Stimulated activated CD8-positive, alpha-beta memory T cell treated with anti-CD3 and anti-CD28 coated beads, Interleukin-4, amount 100 ng/mL, for 24 hours (primary cell): ENCODE measurements at places on chromosomes 2 and 18.

GRCh38 chr2:18860179-18860578 is 270.8 kb upstream of the NT5C1B start:
- DNase-seq, result no peak

DNA sequence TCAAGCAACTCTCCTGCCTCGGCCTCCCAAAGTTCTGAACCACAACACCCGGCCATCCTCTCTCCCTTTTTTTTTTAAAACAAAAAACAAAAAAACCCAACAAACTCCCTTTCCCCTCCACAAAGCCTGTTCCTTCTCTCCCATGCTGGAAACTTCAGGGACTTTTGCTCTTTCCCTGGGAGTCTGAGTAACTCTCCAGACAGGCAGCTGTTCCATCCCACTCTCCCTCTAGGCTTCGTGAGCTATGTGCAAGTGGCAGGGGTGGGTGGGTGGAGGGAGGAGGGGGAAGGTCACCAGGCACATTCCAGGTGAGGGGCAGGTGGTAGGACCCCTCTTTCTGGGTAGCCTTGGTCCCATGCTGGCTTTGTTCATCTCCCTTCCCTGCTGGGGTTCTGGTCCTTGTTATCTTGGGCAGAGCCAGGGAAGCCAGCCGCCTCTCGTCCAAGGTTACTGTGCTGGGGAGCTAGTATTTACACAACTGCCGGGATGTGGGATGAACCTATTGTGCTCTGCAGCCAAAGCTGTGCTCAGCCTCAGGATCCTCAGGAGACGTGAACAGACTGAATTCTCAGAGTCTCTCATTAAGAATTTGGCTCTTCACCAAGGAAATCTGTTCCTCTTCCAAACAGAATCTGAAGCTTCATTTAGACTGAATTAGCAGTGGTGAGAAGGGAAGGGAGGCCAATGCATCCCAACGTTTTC is 106.9 kb downstream of the LIPG start:
- no peak for DNase-seq

- no peak for DNase-seq
These were observed 72.1 kb upstream of the MYL1 start for GRCh38 chr2:210387074-210387473.

GRCh38 chr2:1601471-1602277 is 142.6 kb downstream of the PXDN start:
- DNase-seq, result no peak

DNA sequence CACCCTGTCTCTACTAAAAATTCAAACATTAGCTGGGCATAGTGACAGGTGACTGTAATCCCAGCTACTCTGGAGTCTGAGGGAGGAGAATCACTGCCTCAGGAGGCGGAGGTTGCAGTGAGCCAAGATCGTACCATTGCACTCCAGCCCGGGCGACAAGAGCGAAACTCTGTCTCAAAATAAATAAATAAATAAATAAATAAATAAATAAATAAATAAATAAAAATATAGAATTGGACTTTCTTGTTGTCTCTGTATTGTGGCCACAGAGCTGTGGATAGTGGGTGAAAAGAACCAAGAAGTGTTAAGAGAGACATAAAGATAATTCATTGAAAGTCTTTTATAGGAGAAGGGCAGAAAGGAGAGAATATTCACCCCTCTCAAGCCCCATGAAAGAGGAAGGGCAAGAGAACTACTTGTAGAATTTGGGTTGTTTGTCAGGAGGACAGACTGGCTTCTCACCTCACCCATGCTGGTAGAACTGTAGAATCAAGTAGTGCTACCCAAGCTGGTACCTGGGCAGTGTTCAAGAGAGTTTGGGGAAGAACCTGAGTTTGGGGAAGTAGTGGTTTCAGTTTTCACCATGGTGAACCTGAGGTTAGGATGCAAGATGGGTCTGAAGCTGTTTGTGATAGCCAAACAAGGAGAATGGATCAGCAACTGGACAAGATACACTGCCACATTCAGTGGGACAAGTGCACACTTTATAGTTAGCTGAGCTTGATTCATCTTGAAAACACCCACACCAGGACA is 256.5 kb downstream of the CD226 start:
- no peak for DNase-seq

GRCh38 chr2:275466-275865 is 10.7 kb downstream of the ACP1 start:
- no peak for DNase-seq

DNA sequence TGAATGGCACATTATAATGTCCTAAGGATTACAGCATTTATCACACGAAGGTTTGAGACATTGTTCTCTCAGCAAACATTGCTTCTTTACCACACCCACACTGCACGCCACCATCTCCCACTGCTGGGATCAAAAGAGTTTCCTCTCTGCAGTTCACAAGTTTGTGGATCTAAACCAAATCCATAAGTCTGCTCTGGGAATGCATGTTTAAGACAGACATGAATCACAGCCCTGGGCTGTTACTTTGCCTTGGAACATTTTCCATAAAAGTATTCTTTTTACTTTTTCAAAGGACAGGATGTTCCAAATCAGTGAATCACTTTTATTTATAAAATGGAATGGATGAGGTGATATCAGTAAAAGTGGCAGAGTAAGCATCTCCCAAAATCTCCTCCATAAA is 36.1 kb downstream of the STPG4 start:
- no peak for DNase-seq

GRCh38 chr18:78792736-78793135 is 186.9 kb upstream of the SALL3 start:
- DNase-seq, result no peak

DNA sequence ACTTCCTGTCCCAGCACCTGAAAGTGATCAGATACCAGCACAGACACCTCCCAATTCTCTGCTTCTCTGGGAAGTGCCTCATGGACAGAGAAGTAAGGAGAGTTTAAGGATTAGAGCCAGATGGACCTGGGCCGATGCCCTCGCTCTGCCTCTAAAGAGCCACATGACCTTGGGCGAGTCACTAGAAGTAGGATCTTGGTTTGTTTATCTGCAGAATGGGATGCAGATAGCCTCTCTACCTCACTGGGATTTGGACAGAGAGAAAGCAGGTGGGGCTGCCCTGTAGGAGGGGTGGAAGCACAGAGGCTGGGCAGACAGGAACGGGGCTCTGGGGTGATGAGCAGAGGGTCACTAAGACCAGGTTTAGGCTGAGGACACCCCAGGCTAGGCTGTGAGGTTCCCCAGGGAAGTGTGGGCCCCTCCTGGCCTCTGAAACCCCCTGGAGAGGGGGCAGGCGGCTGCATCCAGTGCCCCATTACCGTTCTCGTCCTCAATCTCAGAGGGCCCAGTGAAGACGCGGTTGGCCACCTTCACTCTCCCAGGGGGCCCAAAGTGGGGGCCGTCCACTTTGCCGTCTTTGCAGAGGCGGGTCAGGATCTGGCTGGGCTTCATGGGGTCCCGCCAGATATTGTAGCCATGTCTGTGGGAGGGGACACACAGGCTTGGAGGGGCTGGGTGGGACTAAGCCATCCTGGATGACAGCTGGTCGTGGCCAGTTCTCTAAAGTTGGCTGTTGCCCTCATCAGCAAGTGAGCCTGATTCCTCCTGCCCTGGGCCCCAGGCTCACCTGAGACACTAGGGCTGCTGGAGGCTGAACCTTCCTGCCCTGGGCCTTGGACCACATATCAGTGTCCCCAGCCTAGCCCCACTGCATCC is 13.3 kb downstream of the OTOF start:
- DNase-seq, result no peak

- DNase-seq, result no peak
These were observed 21.0 kb downstream of the PNPT1 start for GRCh38 chr2:55672630-55673029.

DNA sequence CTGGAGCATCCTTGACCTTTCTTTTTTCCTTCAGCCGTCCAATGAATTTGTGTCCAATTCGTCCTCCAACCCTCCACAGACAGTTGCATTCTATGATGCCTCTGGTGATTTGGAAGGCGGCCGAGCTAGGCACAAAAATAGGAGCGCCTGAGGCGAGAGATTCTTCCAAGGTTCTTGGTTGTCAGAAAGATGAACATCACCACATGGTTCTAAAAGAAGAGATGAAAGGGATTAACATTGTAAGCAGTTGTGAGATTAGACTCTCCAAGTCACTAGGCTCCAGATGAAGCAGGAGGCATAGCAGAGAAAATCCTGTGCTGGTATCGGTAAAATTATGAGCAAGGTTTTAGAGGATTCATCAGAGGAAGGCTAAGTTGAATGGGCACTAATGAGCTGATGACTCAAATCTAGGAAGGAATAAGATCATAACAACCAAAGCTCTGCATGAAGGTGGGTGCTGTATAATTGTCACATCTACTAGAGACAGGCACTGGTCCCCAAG is 75.4 kb upstream of the MAP4K3 start:
- DNase-seq, result no peak

- no peak for DNase-seq
These were observed 26.4 kb upstream of the COPS8 start for GRCh38 chr2:237059155-237059875.

GRCh38 chr2:147398301-147398700 is 446.5 kb upstream of the ACVR2A start:
- DNase-seq, result no peak

DNA sequence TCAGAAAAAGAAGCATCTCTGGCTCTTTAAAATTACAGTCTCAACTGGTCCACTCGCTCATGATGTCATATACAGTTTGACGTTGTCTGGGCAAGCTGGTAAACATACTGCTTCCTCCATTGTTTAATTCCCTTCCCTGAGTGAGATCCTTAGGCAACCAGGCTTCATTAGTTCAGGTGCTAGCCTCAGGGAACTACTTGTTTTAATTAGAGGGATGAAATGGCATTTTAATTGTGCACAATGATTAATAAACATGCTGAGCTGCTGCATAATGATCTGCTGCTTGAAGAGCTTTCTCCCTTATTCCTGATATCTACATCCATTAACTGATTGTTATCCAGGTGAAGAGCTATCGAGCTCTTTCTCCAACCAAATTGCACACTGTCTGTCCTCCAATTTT is 195.6 kb upstream of the ETAA1 start:
- no peak for DNase-seq

DNA sequence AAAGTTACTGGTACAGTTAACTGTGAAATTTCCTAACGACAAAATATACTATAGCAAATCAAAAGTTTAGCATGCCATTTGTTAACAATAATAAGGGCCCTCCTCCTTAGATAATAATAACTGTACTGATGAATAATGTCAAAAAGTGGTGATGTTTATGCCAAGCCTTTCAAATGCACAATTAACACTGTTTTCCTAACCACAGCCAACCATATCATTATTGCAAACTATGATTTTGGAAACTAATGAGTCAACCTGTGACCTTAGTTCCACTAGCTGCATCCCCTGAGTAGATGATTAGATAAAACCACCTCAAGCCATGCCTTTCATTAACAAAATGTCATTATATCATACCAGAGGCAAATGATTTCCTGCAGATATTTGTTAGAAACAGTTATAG is 25.1 kb upstream of the GPR75 start:
- DNase-seq, result no peak

- DNase-seq, result no peak
These were observed 38.9 kb upstream of the ATP6V1B1 start for GRCh38 chr2:70896765-70897202.

DNA sequence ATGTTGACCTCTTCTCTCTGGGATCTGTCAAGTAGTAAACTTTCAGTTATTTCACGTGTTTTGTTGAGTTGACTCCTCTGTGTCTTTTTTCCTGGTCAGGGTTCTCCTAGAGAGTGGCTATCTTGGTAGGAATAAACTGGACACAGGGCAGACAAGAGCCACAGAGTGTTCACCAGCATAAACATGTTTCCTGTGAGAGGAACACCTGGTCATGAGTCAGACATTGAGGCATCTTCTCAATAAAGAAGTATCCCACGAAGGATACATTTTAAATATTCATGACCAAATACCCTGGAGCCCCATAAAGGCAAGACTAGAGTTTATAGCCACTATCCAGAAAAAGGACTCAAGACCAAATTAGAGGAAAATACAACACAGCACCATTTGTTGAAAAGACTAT is 269.7 kb upstream of the ZNF521 start:
- no peak for DNase-seq

- no peak for DNase-seq
These were observed 1.3 kb downstream of the RAB10 start for GRCh38 chr2:26035090-26035743.

DNA sequence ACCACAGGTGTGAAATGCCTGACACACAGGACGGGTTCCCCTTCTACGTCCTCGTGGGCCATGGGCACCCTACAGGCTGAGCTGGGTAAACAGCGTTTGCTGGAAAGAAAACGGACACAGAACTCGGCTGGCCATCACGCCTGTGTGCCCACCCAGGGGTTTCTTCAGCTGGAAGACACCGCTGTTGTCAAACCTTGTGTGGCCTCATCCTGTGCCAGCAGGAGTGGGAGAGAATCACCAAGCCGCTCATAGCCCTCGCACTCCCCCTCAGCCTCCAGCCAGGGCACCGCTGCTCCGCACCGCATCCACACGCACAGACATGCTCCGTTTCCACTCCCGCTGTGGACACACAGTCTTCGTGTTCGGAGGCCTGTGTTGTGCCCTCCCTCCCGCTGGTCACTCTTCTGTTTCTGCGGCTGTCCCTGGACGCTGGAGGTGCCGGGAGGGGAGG is 161.4 kb downstream of the PXDN start:
- no peak for DNase-seq

DNA sequence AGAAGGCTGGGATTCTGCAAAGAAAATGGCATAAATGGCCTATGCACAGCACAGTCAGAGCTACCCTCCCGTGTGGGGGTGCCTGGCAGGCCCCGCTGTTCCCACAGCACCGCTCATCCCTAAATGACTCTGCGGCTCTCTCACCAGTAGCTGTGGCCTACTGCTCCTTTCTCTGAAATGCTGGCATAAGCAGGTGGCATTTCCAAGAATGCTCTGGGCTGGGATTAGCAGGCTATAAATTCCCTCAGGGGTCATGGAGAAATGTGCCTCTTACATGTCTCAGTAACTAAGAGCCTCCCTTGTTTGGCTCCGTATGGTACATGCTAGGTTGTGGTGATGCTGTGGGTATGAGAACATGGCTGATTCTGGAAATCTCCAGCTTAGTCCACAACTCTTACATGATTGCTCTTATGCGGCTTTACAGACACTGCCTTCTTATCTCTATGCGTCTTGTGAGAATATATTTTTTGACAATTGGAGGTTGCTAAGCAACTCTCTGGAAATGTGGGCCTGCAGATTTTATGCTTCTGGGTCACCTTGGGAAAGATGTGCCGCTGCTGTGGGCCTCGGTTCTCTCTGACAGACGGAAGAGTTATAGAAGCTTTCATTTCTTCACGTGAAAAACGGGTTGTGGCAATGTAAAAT is 80.3 kb upstream of the GATA6 start:
- DNase-seq, result no peak

- DNase-seq, result no peak
These were observed 238.3 kb downstream of the PRKCE start for GRCh38 chr2:45889620-45890370.

DNA sequence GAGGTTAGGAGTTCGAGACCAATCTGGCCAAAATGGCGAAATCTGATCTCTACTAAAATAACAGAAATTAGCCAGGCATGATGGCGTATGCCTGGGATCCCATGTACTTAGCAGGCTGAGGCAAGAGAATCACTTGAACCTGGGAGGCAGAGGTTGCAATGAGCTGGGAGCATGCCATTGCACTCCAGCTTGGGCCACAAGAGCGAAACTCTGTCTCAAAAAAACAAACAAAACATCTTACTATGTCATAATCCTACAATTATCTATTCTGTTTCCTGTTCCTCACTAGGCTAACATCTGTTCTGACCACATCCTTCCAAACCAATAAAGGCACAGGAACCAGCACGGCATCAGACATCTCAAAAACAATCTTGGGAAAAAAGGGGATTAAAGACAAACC is 361.8 kb upstream of the UBE2E3 start:
- DNase-seq, result no peak
